ENCODE measurements at places on chromosomes 4 and X.
A peak's percentile ranks its signal among the peaks of the same experiment; 100 is the strongest.

GRCh38 chrX:38661561-38661960, 100.2 kb downstream of the TSPAN7 start:
- no peak for DNase-seq

- DNase-seq = peak; percentile 60
Measured at GRCh38 chrX:13721819-13722519, 12.5 kb downstream of the TRAPPC2 start.

- DNase-seq = no peak
Measured at GRCh38 chrX:98357146-98357545, 1473.4 kb downstream of the RPA4 start.

- no peak for DNase-seq
Measured at GRCh38 chr4:2246384-2247127, 4.6 kb upstream of the HAUS3 start.

DNA sequence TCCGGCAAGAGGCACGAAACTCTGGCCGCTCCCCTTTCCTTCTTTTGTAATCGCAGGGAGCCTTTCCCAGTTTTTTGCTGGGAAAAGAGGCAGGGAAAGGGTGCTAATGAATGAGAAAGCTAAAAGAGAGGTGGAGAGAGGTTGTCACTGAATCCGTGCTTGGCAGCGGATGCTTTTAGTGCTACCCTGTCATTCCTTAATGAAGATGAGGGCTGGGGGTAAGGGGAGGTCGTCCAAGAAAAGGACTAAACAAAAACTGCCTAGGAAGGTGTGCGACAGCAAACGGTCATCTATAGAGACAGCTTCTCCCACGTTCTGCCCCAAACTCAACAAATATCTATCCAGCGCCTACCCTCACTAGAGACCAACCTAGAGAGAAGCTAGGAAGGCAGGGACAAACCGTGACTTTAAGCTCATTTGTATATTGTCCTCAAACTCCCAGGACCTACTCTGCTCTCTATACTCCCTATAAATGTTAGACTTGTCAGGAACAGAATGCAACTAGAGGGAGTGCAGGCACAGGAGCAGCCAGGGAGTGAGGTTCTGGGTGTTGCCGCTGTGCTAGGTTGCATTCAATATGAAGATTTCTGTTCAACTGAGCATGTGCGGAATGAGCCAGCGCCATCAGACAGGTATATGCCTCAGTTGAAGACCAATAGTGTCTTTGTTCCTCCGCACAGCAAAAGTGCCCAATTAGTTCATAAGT, 777 bp upstream of the CASK start:
- DNase-seq = no peak

- DNase-seq = no peak
Measured at GRCh38 chrX:19955306-19955705, 35.6 kb downstream of the BCLAF3 start.

DNA sequence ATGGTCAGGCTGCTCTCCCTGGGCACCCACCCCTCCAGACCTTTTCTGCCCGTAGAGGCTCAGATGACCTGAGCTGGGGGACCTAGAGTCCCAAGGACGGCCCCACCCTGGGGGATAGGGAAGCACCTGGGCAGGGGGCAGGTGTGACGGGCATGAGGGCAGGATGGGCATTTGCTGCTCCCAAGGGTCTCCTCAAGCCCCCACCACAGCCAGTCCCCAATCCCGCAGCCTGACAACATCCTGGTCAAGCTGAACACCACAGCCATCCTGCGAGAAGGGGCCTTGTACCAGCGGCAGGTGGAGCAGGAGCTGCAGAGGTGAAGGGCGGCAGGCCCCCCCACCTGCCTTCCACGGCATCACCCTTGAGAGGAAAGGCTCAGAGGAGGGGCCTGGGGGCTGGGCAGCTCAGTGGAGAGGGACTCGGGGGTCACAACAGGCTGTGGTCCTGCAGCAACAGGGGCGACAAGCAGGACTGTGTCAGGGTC, 17.8 kb upstream of the RNF4 start:
- DNase-seq = no peak

- no peak for DNase-seq
Measured at GRCh38 chrX:71547339-71547738, 14.4 kb downstream of the OGT start.

DNA sequence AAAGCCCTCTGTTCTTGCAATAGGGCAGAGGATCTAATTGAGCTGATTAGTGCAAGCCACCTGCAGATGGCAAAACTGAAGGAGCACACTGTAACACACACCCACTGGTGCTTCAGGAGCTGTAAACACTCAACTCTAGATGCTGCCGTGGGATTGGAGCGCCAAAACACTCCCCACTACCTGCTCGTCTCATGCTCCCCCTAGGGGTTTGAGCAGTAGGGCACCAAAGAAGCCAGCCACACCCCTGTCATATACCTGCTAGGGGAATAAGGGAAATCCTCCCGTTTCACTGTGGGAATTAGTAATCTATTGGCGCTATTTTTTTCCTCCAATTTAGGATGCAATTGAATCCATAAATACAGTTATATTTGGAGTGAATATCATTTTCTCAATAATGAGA, 360.2 kb downstream of the GLUD2 start:
- DNase-seq = no peak

- no peak for DNase-seq
Measured at GRCh38 chrX:1274786-1275185, 6.2 kb downstream of the CSF2RA start.

- DNase-seq = no peak
Measured at GRCh38 chr4:1695913-1696312, 11.8 kb upstream of the FAM53A start.

- DNase-seq = no peak
Measured at GRCh38 chrX:105754286-105754964, 67.9 kb upstream of the NRK start.

- DNase-seq = no peak
Measured at GRCh38 chrX:102515975-102516941, at the start of gene TMSB15A. Gene TMSB15A, minus strand, starts transcription at chrX:102516739.

- DNase-seq = no peak
Measured at GRCh38 chr4:6955261-6955911, 45.8 kb downstream of the TBC1D14 start.

All from AG04450 (cell line).